ENCODE measurements at places on chromosomes 1 and 21.

GRCh38 chr21:25457411-25457810 is 149.9 kb downstream of the MRPL39 start:
- no peak for DNase-seq

- no peak for DNase-seq
These were observed 33.1 kb downstream of the TRIM67 start for GRCh38 chr1:231194843-231195516.

DNA sequence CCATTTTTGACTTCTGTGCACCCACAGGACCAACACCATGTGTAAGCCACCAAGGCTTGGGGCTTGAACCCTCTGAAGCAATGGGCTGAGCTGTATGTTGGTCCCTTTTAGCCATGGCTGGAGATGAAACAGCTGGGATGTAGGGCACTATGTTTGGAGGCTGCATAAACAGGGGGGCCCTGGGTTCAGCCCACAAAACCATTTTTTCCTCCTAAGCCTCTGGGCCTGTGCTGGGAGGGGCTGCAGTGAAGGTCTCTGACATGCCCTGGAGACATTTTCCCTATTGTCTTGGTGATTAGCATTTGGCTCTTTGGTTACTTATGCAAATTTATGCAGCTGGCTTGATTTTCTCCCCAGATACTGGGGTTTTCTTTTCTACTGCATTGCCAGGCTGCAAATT is 144.9 kb downstream of the ZNF326 start:
- DNase-seq: no peak

- DNase-seq: no peak
These were observed 7.4 kb downstream of the S100A9 start for GRCh38 chr1:153364766-153365666.

GRCh38 chr1:87683196-87683956 is 354.7 kb downstream of the LMO4 start:
- DNase-seq: no peak

GRCh38 chr1:194159941-194160340 is 973.5 kb upstream of the B3GALT2 start:
- DNase-seq: no peak

DNA sequence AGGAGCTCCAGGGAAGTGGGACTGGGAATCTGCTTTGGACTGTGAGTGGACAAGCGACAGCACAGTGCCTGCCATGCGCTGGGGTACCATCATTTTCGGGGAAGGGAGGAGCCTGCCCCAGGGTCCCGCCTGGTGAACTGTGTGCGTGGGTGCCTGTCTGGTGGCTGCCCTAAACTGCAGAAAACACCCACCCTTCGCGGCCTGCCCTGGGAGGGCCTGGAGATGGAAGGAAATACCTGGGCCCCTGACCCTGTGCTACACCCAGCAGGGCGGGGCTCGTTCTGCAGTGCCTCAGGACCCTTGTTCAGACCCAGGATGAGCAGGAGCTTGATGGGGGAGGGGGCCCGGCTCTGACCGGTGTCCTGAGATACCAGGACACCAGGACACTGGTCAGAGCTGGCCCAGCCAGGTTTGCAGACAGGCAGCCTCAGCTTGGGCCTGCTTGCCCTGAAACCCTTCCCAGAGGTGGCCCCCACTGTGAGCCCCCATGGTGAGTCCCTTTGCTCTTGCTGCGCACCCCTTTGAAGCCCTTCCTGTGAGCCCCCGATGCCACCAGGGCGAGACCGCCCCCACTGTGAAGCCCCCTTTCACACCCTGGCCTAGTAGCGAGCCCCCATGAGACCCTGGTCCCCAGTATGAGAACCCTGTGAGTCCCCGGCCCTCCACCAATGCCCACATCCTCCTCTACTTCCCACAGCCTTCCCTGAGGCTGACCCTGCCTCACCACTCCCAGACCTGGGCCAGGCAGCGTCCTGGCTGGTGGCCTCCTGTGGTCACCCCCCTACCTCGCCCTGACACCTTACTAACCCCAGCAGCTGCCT is 2.6 kb downstream of the GJC2 start:
- no peak for DNase-seq

- no peak for DNase-seq
These were observed 1.2 kb downstream of the LAMC1 start for GRCh38 chr1:183024317-183025009.

GRCh38 chr1:56827711-56828110 is 8.5 kb upstream of the FYB2 start:
- no peak for DNase-seq

GRCh38 chr1:229325853-229326487 is 16.9 kb downstream of the CCSAP start:
- peak; percentile 14 for DNase-seq

DNA sequence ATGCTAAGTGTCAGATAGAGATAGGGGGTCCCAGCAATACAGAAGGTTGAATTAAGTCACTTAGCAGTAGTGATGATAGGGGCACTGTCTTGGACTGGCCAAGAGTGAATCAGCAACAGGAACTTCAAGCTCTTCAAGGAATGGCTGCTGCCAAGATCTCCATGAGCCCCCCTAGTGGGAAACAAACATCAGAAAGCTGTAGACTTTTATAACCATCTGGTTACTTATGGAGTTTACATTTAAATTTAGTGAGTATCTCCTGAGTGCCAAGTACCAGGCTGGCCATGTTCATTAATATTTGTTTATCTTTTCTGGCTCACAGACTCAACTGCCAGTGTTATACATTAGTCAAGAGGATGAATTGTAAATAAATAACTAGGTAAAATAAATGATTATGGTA is 327.3 kb downstream of the TTLL7 start:
- DNase-seq: no peak

- no peak for DNase-seq
These were observed 37.3 kb downstream of the TMEM53 start for GRCh38 chr1:44636688-44637598.

- no peak for DNase-seq
These were observed 1.9 kb downstream of the TRMT13 start for GRCh38 chr1:100134872-100135271.
